ENCODE measurements at places on chromosomes 7 and 10.
A peak's percentile ranks its signal among the peaks of the same experiment; 100 is the strongest.

DNA sequence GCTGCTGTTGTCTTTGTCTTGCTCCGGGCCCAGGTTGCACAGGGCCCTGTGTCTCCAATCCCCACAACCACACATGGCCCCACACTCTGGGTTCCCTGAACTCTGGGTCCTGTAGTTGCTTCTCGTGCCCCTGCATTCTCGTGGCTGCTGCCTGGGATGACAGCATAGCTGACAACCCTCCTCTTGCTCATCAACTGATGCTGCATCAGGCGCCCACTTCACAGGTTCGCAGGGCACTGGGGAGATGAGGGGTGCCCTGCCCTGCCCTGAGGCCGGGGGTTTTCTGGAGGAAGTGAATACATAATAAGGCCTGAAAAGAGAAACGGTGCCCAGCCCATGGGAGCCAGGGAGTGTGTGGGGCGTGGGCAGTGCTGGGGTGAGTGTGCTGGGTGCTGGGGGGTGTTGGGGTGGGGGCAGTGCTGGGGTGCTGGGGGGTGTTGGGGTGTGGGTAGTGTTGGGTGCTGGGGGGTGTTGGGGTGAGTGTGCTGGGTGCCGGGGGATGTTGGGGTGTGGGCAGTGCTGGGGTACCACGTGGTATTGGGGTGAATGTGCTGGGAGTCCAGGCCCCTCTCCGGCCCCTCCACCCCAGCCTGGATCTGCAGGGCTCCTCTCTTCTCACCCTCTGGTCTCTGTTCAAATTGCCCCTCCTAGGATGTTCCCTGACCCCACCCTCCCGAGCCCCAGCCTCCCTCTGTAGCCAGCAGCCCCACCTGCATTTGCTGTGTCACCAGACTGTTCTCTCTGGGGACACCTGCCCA is 2.0 kb upstream of the MTG1 start:
- no peak for DNase-seq

DNA sequence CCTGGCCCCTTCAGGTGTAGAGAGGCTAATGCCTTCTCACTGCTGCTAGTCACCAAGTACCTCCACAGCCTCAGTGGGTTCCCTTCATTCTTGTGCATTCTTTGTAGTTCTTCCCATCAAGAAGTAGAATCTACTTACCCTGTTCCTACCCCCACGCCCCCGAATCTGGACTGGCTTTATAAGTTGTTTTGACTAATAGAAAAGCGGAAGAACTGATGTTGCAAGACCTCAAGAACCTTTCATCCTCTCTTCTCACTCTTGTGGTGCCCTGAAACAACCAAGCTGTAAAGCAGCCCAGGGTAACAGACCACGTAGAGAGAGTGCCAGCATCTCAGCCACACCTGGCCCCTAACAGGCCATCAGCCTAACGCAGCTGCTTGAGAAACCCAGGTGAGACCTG is 23.2 kb upstream of the LAMB1 start:
- DNase-seq, result no peak

DNA sequence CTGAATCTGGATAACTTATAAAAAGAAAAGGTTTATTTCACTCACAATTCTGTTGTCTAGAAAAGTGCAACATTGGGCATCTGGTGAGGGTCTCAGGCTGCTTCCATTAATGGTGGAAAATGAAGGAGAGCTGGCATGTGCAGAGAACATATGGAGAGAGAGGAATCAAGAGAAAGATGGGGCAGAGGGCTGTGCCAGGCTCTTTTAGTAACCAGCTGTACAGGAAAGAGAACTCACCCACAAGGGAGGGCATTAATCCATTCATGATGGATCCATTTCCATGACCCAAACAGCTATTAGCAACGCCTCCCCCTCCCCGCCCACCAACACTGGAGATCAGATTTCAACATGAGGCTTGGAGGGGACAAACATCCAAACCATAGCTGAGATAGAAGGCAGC is 61.7 kb upstream of the LYZL1 start:
- no peak for DNase-seq

DNA sequence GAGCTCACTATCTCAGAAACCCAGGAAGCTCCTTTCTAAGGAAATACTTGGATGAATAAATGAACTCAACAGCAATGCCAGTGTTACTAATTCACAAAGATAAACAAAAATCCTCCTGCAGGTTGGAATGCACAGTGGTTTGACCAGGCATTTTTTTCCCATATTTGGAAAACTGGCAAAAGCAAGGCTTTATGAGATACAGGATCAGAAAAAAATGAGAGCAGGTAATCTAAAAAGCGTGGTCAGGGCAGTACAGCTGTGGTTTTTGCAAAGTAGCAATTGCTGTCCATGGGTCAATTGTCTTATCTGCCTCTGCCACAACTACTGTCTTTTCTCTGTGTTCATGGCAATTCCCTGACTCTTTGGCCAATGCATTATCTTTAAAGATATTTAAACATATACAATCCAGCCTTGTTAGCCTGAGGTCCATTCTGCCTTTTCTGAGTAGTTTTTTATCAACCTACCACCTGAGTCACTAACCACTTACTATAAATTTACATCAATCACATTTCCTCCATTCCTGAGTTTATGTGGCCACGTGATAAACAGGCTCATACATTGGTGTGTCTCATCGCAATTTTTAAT is 564.5 kb upstream of the IGFBP3 start:
- DNase-seq, result peak; percentile 78

GRCh38 chr10:22219308-22219707 is 1.5 kb upstream of the EBLN1 start:
- DNase-seq, result peak; percentile 59

DNA sequence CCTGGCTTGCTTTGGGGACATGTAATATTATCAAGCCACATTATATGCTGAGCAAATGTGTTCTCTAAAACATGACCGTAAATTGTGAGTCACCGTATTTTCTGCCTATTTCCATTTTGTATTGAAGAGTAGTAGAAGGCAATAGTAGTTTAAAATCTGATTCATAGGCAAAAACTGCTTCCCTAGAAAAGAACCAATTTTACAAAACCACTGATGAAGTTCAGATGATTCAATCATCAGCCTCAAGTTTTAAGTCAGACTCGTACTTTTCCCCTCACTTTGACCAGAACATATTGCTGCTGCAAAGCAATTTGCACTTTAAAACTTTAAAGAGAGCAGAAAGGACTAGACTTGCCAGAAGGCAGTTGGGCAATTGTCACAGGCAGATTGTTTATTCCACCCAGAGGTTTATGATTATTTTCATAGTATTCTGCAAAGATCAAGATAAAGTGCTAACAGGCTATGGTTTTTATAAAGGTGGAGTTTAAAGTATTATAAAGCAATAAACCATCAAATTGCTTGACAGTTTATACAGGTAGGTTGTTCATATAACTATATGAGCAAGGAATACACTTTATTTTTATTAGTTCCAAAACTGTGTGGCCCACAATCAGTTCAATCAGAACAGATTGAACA is 168.2 kb downstream of the ETV1 start:
- peak; percentile 31 for DNase-seq

DNA sequence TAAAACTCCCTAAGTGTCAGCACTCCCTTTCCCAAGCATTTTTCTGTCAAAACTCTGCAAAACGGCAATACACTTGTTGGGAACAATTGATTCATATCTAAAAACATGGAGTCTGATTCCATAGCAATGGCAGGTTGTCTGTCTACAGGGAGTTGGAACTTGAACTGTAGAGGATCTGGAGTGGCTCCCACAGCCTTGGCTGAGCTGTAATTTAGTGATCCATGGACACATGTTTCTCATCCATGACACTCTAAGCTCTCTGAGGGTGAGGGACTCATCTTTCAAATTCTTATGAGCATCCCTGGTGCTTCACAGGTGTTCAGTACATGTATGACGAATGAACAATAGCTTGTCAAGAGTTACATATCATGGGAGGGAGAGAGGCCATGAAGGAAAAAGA is 466.1 kb downstream of the GRID1 start:
- no peak for DNase-seq

DNA sequence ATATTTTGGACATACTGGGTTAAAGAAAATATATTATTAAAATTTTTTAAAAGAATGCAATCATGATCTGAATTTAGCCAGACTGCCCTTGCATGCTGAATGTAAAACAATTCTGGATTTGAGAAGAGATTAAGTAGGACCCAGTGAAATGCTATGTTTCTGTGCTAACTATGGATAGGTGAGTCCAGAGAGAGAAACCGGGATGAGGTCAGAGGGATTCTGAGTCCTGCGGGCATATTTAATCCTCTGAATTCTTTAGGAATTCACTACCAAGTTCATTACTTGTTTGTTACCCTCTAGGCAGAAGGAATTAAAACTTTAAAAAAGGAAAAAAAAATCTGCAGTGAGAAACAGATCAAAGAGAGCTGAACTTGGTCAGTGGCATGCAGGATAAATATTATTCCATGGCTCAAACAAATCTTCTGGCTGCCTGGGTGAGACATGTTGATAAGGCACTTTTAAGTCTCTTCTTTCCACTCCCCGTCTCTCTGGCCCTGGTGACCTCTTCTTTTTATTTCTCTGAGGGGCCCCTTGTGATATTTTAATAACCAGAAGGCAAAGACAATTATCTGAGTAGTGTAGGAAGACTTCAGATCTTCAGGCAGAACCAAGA is 50.2 kb upstream of the LYZL1 start:
- no peak for DNase-seq

GRCh38 chr10:13268310-13268709 is 31.6 kb downstream of the PHYH start:
- DNase-seq, result no peak

- no peak for DNase-seq
These were observed 4.1 kb downstream of the EMX2 start for GRCh38 chr10:117546581-117547015.

- no peak for DNase-seq
These were observed 110.3 kb upstream of the TNRC18 start for GRCh38 chr7:5533821-5534367.

DNA sequence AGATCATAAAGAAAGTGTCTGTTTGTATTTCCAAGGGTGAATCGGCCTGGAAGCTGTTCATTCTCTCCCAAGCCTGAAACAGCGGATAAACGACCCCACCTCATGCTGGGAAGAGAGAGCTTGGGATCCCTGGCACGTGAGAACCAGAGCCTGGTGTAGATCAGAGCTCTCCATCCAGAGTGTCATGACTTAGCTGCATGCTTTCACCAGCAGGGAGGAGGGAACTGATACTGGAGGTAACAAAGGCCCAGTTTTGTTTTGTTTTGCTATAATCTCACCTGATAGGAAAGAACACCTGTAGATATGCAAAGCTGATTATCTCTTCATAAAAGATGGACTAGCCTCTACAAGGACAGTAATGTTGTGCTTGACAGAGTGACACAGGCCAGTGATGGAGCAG is 236.6 kb downstream of the POM121L12 start:
- DNase-seq, result no peak

DNA sequence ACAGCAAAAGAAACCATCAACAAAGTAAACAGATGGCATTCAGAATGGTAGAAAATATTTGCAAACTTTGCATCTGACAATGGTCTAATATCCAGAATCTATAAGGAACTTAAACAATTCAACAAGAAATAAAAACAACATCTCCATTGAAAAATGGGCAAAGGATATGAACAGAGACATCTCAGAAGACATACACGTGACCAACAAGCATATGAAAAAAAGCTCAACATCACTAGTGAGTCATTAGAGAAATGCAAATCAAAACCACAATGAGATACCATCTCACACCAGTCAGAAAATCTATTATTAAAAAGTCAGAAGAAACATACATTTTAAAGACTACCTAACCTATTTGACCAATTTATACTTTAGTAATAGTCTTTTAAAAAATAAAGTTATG is 571.3 kb upstream of the NRG3 start:
- DNase-seq, result no peak

DNA sequence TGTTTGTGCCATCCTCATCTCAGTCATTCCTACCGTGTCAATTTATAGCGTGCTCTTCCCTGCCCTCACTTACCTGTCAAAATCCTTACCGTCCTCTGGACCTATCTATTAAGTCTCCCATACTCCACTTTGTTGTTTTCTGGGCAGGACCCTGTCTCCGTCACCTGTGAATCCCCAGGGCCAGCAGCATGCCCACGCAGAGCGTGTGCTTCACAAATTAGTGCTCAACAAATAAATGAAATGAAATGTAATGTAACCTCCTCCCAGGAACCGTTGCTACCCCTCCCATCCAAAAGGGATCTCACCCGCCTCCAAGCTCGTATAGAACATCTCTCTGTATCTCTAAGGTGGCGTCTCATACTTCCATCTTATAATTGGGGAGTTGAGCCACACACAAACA is 589.9 kb upstream of the MGMT start:
- DNase-seq, result no peak

DNA sequence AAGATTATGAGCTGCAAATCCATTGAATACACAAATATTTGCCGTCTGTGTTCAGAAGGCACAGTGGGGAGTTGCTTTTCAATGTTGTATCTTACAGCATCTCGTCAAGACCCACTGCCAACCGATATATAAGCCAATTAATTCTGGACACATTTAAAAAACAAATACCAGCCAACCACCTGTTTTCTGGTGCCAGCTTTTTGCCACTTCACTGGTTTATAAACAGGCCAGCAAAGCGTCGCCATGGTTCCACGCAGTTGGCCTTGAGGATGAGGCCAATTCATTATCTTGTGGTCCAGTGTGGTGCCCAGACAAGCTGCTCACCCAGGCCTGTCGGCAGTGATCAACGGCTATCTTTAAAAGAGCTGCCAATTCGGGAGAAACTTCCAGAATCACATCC is 321.0 kb downstream of the TCERG1L start:
- DNase-seq, result no peak

DNA sequence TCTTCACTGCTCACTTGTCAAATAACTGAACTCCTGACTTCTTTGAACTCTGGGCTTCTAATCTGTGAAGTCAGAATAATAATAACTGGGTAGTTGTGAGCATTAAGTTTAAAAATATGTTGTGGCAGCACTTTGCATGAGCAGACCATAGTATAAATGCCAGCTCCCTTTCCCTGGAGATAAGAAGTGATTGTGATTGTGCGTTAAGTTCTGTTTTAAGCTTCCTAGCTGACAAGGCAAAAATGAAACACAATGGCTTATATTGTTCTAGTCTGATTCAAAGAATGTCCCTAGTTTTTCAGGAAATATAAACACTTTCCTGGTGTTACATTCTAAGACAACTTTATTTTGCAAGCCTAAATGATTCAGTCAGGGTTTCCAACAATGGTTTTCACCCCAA is 61.8 kb downstream of the PTPRE start:
- no peak for DNase-seq

DNA sequence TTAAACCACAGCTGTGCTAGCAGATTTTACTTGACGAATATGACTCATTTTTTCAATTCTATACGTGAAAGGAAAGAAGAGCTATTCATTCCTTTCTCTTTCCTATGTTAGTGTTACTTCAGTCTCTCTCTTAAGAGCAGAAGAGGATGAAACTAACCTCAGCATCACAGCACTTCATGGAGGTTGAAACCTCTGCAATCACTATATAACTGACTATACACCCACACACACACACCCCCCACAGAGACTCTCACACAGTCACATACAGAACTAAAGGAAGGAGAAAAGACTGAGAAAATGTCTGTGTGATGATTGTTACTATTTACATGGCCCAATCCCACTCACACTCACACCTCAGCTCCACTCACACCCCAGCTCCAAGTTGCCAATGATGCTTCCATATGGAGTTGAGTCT is 104.2 kb downstream of the KIF20B start:
- no peak for DNase-seq

DNA sequence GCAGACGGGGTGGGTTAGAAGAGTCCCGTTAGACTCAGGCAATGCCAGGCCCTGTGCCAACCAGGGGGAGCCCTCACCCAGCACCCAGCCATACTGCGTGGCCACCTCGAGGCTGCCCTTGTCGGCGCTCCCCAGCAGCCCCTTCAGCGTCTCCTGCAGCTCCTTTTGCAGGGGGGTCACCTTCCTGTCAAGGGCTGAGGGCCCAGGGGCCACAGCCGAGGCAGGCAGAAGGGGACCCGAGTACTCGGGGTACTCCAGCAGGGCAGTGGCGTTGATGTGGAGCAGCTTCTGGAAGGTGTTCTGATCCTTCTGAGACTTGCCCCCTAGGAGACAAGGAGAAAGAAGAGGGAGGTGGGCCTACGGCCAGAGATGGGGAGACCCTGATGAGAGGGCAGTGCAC is 9.7 kb downstream of the TBRG4 start:
- no peak for DNase-seq
